ENCODE measurements at places on chromosomes 2 and 18.
A peak's percentile ranks its signal among the peaks of the same experiment; 100 is the strongest.

- DNase-seq: no peak
These were observed 45.7 kb downstream of the ICOS start for GRCh38 chr2:203982276-203982675.

DNA sequence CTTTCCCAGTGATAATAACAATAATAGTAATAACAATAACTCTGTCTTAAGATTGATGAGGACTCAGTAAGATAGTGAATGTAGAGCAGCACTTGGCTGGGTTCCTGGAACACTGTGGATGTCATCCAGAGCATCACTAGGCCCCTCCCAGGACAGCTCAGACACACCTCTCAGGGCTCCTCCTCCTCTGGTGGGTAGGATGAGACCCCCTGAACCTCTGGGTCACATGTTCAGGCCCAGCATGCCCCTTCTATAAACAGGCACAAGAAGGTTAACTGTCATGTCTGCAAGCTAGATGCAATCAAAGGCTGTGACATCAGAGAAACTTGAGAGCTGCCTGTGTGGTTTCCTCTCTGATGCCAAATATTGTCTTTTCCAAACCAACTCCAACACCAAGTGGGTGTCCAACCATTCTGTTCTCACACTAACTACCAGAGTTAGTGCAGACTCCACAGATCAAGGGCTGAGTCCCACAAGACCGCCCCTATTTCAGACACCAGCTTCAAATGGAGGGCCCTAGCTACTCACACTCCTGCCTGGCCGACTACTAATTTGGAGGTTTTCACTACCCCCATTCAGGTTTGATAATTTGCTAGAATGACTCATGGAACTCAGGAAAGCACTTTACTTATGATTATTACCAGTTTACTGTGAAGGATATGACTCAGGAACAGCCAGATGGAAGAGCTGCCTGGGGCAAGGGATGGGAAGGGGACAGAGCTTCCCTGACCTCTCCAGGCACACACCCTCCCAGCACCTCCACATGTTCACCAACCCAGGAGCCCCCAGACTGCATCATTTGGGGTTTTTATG is 46.4 kb upstream of the BZW1 start:
- DNase-seq: peak; percentile 63

GRCh38 chr2:27703638-27704341 is 40.1 kb downstream of the SLC4A1AP start:
- peak; percentile 82 for DNase-seq

- no peak for DNase-seq
These were observed 182.8 kb upstream of the SESTD1 start for GRCh38 chr2:179447421-179447820.

DNA sequence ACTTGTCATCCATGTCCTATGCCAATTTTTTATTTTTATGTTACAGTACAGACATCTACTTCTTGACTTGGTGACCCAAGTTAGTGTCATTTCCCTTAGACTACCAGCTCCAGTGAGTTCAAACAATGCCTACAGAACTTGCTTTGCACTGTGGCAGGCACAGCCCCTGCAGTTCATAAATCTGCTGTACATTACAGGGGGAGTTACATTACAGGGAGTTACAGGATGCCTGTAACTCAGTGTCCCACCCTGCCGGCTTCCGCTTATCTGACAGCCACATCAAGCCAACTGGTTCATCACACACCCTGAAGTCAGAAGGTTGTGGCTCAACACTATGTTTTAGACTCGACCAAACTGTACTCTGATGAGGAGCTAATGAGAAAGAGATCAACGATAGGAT is 7.8 kb upstream of the NPAS2 start:
- DNase-seq: no peak

DNA sequence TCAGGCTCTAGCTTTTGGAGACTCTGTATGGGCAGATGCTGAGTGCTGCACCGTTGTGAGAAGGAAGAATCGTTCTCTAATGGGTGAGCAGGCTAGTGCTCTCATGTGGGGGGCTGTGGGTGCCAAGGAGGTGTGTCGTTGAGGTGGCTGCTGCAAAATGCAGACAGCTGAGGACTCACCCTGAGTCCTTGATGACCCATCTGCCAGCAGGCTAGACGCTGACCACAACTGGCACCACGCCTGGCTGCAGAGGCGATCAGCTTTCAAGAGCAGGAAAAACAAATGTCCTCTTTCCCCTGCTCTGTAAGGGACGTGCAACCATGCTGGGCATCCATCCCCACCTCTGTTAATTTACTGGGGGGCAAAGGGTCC is 48.2 kb downstream of the HAUS1 start:
- DNase-seq: no peak

DNA sequence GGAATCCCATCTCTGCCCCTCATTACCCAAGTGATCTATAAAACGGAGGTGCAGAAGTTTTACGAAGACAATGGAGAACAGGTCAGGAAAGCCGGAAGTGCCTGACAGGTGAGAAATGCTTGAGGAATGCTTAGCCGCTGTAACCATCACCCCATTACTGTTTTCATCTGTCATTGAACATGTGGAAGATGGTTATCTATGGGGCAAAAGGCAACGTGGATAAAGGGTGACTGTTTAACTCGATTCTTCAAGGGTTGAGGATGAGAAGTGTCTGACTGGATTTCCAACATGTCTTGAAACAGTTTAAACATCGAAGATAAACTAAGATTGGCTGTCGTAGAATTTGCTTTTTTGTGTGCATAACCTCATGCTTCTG is 17.3 kb downstream of the HK2 start:
- no peak for DNase-seq

DNA sequence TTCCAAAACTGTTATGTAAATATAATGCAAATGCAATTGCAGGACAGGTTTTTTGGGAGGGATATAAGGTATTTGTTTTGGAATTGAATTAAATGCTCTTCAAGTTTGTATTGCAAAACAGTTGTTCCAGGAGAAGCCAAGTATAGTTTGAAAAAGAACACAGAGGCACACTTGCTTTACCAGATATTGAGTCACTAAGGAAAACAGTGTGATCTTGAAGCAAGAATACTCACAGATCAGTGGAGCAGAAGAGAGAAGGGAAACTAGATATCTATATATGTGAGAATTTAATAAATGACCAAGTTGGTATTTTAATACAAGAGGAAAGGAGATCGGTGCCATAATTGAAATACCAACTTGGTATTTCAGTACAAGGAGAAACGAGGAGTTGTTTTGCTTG is 178.9 kb downstream of the CAPN13 start:
- no peak for DNase-seq

DNA sequence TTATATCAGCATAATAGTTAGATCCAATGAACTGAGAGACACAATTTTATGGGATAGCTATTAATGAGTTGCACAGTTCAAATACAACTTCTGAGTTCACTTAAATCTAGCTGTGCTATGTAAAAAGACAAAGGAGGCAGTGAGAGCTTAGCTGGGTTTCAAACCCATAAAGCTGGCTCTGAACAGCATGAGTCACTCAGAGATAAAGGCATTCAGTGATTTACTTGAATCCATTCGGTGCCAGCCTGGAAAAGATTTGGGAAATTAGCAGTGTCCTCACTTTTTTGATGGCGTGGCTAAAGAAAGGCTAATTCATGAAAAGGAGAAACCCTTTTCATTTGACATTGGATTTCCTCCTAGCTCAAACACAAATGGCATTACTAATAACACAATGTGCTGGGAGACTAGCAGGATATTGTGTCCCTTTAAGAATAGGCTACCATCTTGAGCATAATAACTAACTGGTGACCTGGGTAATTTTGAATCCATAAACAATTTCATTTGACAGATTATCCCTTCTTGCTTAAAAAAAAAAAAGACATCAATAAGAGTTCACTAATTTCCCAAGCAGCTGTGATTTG is 98.4 kb upstream of the NEUROD1 start:
- DNase-seq: no peak

GRCh38 chr2:201881741-201882140 is 75.4 kb downstream of the CDK15 start:
- no peak for DNase-seq

DNA sequence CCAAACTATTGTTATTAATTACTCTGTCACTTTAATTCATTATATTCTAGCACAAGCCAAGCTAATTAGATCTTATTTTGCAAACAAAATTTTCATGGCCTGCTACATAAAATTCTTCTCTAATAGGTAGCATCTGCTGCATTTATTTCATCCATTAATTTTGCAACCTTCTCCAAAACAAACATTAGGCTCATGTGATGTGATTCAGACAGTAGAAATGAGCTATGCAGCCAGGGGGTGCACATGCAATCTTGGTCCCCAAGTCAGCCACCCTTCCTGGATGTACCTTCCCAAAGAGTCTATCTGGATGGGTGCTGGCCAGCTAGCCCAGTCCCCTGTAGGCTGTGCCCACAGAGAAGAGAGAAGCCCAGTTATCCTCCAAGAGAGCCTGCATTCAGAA is 242.1 kb upstream of the OSR1 start:
- no peak for DNase-seq

DNA sequence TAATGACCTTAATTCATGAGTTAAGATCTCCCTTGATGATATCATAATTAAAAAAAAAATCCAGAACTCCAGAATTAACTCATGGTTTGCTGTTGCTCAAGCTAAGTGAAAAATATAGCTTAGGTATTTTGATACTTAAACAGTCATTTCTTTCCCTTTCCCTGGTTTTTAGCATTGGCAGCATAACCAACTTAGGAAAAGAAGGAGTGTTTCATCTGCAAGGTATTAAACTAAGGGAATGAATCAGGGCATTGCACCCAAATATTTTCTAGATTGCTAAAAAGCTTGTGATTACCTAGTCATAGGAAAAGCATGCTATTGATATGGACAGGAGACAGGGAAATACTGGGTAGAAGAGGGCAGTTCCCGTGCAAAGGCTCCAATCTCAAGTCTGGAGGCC is 207.2 kb downstream of the LRP1B start:
- DNase-seq: peak; percentile 7

DNA sequence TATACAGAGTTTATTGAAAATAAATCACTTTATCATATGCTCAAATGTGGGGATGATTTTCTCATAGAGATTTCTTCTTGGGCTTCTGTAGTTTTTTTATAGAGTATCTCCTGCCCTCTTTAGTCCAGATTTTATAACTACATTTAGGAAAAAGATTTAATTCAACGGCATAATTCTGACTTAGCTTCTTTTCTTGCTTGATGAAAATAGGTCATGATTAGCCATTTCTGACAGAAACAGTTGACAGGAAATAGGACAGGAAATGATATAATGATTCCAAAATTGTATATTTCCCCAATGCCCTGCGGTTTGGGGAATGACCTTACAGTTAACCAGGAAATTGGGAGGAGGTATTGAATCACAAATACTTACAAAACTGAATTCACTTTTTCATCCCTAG is 1531.9 kb upstream of the ACVR2A start:
- no peak for DNase-seq

- DNase-seq: no peak
These were observed 66.0 kb downstream of the CDH2 start for GRCh38 chr18:28110924-28111323.

- no peak for DNase-seq
These were observed 122.0 kb upstream of the RNU4ATAC start for GRCh38 chr2:121408641-121409040.

- no peak for DNase-seq
These were observed 527.7 kb downstream of the TNS1 start for GRCh38 chr2:217475101-217475500.

GRCh38 chr2:241994556-241995213 is 125.2 kb downstream of the RTP5 start:
- DNase-seq: no peak

- DNase-seq: peak; percentile 85
These were observed 262.0 kb downstream of the AFF3 start for GRCh38 chr2:99880148-99880963.

GRCh38 chr2:119116411-119117295 is 41.9 kb downstream of the C1QL2 start:
- no peak for DNase-seq

DNA sequence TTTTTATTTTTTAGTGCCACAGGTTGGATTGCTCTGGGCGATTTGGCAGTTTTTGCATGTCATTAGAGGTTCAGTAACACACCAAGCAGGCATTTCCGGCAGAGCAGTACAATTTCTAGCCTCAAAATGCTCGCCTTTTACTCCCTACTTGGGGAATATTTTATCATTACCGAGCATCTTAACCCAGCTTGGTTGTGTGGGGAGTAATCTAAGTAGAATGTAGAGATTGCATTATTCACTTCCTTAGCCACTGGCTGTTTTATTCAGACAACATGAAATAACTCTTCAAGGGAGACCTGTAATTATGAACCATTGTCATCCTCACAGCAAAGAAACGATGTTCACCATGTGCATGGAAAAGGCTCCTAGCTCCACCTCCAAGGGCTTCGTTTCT is 13.1 kb downstream of the GRP start:
- peak; percentile 56 for DNase-seq

- no peak for DNase-seq
These were observed 459 bp upstream of the EFR3B start for GRCh38 chr2:25041307-25041927.

GRCh38 chr2:217206016-217206725 is 346.3 kb upstream of the TNP1 start:
- no peak for DNase-seq

- DNase-seq: no peak
These were observed 62.3 kb upstream of the STON1 start for GRCh38 chr2:48467637-48468036.

GRCh38 chr2:215900843-215901242 is 112.5 kb downstream of the MREG start:
- no peak for DNase-seq

DNA sequence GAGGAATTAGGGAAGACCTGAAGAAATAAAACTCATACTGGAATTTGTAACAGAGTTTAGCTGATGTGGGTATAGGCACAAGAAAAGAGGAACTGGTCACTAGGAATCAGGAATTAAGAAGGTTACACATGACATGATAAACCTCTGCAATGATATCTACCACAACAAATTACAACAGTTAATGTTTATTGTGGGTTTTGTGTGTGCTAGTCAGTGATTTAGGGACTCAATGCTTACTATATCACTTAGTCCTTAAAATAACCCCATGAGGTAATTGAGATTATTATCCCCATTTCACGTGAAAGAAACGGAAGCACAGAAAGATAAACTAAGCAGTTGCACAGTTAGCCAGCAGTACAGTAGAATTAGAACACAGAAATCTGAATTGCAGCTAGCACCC is 415.8 kb upstream of the ZEB2 start:
- DNase-seq: no peak

DNA sequence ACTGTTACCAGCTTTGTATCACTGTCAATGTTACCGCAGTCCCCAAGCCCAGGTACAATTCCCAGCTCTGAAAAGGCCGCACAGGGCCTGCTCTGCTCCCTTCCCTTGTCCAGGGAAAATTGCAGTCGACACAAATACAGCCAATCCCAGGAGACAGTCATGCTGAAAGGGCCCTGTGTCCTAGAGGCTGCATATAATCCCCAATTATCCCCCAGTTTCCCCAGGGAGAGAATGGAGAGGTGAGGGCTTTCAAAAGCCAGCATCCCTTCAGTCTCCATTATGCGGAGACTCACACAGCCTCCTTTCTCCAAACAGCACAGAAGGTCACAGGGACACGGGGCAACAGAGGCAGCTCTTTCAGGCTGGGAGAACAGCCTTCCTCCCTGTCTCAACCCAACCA is 17.1 kb upstream of the CTIF start:
- no peak for DNase-seq

GRCh38 chr2:6764968-6765723 is 100.6 kb downstream of the CMPK2 start:
- DNase-seq: no peak
